Right ventricle myocardium superior (tissue), 1 donor: ENCODE measurements at places on chromosomes 3 and 15. TPM values are rescaled to one million over a fixed set of nuclear protein-coding genes. Genes with fewer than 3 reads are reported as not detected.

- no peak for DNase-seq
These were observed 32.5 kb downstream of the PLXNA1 start for GRCh38 chr3:127015282-127016042.

DNA sequence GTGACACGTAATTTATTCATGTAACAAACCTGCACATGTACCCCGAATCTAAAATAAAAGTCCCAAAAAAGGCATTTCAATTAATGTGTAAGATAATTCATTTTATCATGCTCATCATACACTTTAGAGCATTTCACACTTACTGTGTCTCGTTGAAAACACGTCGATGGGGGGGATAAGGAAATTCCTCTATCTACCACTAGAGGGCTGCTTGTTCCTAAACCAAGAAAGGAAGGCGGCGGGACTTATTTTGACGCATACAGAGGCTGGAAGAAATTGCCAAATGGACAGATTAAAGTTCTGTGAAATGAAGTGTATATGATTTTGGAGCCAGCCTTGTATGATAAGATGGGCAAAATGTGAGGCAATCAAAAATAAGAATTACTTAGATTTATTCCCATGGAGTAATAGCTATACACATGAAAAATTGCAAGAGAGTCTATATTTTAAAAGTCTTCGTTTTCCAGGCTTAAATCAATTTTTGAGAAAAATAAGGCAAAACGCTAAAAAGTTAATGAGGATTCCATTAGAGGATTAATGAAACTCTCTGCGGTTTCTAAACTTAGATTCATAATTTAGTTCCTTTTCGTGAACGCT lies 346.8 kb downstream of the CNTN3 start:
- DNase-seq: no peak

- DNase-seq: no peak
These were observed 145.8 kb downstream of the ALDH1A2 start for GRCh38 chr15:57919754-57920153.

DNA sequence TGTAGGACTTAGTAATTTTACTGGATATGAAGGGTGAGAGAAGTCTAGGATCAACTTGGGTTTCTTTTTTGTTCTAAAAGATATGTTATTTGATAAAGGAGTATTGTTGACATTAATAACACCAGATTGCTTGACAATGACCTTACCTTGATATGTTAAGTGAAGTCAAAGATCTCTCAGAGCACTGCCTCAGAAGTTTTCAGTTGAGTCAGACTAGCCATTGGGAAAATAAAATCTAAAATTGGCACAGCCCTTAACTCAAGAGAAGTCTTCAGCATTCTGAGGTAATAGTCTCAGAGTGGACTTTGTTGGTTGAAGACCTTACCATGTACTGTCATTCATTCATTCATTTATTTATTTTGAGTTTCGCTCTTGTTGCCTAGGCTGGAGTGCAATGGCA lies 22.4 kb upstream of the ZNF609 start:
- DNase-seq: no peak

DNA sequence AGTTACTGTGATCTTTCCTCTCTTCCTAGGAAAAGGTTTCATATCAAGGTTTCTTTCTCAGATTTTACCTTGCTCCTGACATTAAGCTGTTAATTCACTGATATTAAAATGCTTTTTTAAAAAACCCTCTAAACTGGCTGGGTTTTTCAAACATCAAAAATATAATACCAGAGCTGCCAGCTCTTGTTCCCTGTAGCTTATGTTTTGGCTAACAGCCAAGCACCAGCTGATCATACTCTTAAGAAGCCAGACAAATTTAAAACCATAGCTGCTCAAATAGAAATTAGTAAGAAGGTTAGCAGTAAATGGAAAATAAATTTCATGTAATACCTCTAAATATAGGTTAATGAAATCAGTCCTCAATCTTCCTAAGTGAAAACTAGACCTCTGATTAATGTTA lies 657.5 kb downstream of the GRM7 start:
- no peak for DNase-seq

- peak; percentile 65 for DNase-seq
These were observed 71.1 kb upstream of the XCR1 start for GRCh38 chr3:46098319-46098761.

DNA sequence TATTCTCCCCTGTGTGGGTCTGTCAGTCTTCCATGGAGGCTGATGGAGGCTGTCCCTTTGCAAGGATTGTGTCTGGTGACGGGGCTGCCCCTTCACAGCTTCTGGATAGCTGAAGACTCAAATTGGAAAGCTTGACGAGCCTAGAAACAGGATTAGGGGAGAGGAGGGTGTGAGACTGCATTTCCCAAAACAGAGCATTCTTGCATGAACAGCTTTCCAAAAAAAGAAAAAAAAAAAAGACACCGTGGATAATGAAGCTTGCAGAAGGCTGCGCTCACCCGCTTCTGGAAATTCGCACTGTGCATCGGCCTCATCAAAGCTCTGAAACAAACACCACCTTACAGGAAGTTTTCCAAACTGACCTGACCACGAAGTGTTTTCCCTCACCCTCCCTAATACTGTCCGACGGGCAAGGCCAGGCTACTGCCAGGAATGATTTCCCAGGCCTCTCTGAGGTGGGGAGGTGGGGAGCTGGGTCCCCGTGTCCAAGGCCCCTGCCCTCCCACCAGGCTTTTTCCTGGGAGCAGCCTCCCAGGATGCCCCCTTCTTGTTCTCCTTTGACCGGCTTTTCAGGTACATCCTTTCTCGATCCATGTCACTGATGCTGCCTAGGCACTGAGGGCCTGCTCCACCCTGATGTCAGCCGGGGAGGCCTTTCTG lies 24.9 kb upstream of the MUC4 start:
- DNase-seq: no peak

GRCh38 chr3:177061369-177061768 lies 135.9 kb downstream of the TBL1XR1 start:
- no peak for DNase-seq

GRCh38 chr3:147218965-147219364 lies 187.4 kb downstream of the ZIC4 start:
- DNase-seq: no peak

GRCh38 chr15:91692596-91692995 lies 160.9 kb upstream of the SLCO3A1 start:
- DNase-seq: no peak

GRCh38 chr15:71532994-71533393 lies 277.4 kb upstream of the NR2E3 start:
- DNase-seq: no peak

DNA sequence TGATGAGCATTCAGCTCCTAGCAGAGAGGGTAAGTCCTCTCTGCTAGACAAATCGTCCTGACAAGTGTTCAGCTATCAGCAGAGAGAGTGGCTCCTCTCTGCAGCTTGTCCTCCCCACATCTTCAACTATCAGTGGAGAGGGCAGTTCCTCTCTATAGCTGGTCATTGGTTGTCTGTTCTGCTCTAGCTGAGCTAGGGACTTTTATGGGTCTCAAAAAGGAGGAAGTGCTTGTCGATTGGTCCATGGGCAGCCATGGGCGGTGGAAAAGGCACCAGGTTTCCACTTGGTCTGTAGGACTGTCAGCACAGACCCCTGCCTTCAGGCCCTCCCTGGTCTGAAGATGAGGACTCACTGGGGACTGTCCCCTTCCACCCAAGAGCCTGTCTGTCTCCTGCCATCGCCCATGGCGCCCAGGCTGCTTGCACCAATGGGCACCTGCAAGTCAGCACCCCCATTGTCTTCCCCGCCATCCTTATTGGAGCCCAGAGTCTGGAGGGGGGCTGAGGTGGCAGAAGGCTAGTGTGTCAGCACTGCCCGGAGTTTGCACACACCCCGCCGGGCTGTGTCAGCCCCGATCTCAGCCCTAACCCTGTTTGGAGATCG lies 264.7 kb downstream of the ZBBX start:
- DNase-seq: no peak

DNA sequence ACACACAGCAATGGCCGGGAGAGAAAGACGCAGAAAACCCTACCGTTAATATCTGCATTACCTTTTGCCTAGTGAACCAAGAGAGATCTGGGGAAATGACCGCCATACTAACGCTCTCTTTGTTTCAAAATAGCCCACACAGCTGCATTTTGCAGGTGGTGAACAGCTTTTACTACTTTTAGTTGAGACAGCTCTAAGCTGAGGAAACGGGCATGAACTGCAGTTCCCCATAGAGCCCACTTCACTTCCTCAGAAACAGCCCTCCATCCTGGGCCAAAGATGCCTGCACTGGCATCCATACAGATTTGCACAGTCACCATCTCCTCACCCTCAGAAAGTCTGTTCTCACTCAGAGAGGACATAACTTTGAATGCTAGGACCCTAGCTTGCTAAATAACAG lies 45.0 kb downstream of the ZNF860 start:
- no peak for DNase-seq

The CFAP100 gene
- total RNA-seq: not detected

The SAMD7 gene
- not detected for total RNA-seq

The CSTA gene
- total RNA-seq: 0.73 TPM

The IGSF11 gene
- total RNA-seq: 2.9 TPM

The KY gene
- 13.7 TPM for total RNA-seq

The LRRN1 gene
- 0.05 TPM for total RNA-seq
